ENCODE measurements at places on chromosomes 6 and 20.

DNA sequence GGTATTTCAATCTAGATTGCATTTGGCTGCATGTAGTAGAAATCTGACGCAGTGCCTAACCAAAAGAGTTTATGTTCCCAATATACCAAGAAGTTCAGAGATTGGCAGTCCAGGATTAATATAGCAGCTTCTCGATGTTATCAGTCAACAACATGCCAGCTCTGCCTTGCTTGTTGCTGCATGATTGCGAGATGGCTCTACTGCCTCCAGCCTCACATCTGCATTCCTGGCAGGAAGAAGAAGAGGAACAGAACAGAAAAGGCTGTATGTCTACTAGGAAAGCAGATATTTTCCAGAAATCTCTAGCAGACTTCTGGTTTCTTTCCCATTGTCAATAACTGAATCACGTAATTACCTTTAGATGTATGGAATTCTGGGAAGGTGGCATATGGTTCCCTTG is 60.8 kb downstream of the SLC35D3 start:
- no peak for DNase-seq

GRCh38 chr6:105510746-105511145 is 107.9 kb upstream of the PREP start:
- no peak for DNase-seq

DNA sequence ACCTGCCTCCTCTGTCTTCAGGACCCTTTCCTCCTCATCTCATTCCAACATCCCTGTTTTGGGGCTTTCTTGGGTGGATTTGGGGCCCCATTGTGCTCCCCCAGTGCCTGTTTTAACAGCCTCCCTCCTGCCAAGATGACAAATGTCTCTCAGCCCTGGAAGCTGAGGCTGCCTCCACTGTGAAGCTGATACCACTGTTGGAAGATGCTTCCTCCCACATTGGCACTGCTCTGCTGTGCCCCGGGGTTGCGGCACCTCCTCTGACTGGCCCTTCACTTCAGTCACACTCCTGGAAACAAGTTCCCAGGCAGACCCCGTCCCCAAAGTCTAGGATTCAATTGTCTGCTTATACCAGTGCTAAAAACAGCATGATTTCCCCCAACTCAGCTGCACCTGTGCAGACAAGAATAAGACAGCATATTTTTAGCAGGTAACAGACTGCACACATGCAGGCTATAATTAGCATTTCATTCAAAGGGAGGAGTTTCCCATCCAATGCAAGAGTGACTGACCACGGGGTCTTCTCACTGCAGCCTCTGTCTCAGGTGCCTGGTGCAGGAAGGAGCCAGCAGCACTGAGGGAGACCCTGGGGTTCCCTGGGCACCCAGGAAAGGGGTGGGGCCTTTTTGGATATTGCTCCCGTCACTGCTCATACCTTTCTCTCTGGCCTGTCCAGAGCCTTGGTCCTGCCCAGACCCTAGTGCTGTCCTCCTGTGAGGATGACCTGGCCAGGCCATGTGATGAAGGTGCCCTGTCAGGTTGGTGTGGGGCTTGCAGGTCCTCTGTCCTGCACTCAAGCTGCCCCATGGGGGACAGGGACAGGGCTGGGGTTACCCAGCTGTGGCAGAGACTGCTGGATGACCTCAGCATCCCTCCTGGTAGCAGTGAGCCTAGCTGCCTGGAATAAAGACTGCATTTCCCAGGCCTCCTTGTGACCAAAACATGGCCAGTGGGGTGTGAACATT is 31.5 kb upstream of the SULF2 start:
- DNase-seq: no peak

- no peak for DNase-seq
These were observed 813.7 kb downstream of the KIF16B start for GRCh38 chr20:15759594-15759993.

- DNase-seq: no peak
These were observed 7.8 kb downstream of the RWDD1 start for GRCh38 chr6:116579143-116579542.

- DNase-seq: no peak
These were observed 229.4 kb downstream of the ANKRD60 start for GRCh38 chr20:57998981-57999464.

DNA sequence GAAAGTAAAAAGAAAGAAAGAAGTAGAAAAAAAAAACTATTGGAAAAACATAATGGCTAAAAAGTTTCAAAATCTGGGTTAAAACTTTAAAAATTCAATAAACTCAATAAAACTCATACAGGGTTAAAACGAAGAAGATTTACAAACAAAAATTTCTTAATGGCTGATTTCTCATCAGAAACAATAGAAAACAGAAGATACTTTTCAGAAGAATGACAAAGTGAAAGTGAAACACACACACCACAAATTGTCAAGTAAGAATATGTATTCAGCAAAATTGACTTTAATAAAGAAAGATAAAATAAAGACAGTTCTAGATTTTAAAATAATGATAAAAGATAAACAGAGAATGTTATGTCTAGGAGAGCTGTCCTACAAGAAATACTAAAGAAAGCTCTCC is 618.9 kb upstream of the GJE1 start:
- DNase-seq: no peak
